ENCODE measurements at places on chromosomes 5 and 9.

DNA sequence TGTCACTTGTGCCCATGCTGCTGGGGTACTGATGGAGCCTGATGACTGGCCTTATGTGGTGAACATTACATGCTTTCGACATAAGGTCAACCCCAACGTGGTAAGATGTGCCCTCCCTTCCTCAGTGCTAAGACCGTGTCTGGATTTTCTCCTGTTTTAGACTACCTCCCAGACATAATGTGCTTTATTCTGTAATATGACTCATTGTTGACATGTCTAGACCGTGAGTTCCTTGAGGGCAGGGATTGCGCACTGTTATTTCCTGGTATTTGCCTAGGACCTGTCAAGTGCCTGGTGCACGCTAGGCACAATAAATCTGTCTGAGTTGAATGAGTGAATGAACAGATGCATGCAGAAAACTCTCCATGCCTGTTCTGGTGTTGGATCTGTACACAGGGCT, 346.0 kb downstream of the KDM4C start:
- no peak for DNase-seq

GRCh38 chr5:131405674-131406073, 141.8 kb downstream of the CDC42SE2 start:
- DNase-seq = no peak

DNA sequence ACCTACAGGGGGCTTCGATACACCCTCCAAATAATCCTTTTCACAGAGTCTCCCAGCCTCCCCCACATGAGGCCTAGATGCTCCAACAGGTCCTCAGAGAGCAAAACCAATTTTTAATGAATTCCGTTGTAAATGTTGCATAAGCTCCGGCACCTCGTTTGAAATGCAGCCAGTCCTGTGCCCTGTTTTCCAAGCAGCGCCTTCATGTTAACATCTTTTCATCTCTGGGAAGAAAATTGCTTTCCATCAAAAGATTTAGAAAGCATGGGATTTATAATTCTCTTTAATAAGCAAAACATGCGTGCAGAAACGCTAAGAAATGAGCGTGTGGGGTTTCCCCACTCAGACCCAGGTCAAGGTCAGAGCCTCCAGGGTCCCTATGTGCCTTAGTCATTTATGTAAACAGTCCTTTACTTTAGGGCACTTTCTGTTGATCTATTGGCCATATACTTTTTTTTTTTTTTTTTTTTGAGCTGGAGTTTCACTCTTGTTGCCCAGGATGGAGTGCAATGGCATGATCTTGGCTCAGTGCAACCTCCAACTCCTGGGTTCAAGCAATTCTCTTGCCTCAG, 177.5 kb upstream of the S1PR3 start:
- DNase-seq = no peak

GRCh38 chr5:131939690-131940345, 5.6 kb downstream of the MEIKIN start:
- no peak for DNase-seq

DNA sequence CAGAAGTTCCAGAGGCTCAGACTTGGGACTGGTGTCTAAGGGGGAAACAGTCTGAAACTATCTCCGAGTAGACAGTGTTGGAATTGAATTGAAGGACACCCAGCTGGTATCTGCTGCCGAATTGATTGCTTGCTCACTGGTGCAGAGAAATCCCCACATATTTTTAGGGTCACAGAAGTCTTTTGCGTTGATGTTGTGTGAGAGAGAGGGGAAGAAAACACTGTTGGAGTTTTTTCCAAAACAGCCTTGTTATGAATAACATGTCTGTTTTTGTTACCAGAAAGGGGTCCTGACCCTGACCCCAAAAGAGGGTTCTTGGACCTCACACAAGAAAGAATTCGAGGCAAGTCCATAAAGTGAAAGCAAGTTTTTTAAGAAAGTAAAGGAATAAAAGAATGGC, 81.3 kb downstream of the ALDH7A1 start:
- no peak for DNase-seq

GRCh38 chr9:108668191-108668937, 187.4 kb downstream of the ACTL7B start:
- no peak for DNase-seq

DNA sequence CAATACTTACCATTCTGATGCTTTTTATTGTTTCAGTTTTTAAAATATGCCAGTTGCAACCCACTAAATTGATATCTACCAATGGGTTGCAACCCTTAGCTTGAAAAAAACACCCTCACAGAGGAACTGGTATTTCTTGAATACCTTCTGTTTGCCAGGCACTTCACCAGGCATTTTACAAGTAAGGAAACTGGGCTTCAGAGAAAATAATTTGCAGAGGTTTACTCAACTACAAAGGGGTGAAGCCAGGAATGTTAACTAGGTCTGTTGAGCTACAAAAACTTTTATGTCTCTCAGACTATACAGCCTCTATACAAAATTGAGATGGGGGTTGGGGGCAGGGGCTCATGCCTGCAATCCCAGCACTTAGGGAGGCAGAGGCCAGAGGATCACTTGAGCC, 65.0 kb downstream of the STX17 start:
- DNase-seq = no peak

DNA sequence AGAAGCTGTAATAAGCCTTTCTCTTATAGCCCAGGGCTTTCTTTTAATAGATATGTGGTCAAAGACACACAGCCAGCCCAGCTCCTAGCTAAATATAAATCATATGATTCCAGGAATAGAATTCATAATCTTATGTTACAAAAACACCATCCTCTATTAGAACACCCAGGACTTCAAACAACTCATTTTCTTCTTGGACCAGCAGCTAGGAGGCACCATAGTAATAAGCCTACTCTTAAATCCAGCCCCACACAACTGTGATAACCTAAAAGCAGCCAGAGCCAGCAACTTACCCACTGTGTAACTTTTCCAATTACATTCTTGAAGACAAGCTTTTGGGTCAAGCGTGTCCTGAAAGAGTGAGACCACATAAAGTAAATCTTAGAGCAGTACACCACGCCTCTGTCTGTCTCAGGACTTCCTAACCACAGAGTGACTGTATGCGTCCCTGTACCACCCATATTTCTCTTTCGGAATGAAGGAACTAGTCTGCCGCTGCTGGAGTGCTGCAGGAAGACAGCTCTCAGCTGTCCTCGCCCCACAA, 223.8 kb downstream of the TLE1 start:
- DNase-seq = no peak

DNA sequence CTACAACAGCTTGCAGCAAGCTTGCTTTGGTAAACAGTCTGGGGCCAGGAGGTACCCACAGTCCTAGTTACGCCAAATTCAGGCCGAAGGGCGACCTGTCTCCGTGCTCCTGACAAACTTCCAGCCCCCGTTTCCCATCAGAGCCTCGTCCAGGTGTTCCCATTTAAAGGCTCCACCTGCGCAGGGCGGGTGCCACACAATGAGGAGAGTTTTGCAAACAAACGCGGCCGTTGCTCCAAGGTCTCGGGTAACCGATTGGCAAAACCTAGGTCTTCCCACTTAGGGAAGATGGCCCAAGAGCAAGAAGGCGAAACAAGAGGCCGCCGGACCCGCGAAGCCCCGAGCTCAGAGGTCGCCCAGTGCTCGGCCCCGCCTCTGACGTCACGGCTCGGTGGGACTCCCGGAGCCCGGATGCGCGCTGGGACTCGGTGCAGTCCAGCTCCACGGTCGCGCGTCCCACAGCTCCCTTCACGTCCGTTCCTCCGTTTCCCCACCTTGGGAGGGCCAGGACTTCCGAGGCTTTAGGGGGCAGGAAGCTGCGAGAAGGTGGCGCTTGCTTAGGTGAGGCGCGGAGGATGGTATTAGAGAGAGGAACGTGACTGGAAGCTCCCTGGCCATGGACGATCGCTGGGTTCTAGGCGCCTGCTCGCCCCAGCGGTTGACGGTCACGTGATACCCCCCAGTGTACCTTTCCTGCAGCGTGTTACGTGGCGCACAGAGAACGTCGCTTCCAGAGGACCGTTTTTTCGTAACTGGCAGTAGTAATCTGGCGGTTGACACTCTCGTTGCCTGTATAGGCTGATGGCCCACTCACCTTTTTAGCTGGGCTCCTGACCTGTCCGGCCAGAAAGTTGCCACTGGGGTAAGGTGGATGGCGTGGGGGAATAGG, 41.8 kb upstream of the KDM4C start:
- DNase-seq = no peak

GRCh38 chr9:91606255-91606995, 182.8 kb upstream of the NFIL3 start:
- DNase-seq = no peak

DNA sequence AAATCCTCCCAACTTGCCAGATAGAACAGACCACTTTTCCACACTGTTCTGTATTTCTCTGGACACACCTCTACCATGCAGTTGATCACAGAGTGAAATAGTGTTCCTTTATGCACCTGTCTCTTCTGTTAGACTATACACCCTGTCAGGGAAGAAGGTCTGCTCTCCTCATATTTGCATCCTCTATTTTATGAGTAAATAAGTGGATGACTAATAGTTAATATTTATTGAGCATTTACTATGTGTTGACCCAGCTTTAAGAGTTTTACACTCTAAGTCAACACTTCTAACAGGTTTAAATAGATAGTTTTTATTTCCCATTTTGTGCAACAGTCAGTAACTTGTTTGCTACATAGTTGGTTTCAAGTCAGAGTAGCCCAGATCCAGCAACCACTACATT, 452.8 kb upstream of the MPDZ start:
- DNase-seq = no peak

- no peak for DNase-seq
Observed at GRCh38 chr9:131700765-131701435, 39.0 kb downstream of the RAPGEF1 start.

GRCh38 chr5:126219616-126220015, 203.6 kb upstream of the GRAMD2B start:
- no peak for DNase-seq

- no peak for DNase-seq
Observed at GRCh38 chr9:3962971-3963642, 336.8 kb downstream of the GLIS3 start.

DNA sequence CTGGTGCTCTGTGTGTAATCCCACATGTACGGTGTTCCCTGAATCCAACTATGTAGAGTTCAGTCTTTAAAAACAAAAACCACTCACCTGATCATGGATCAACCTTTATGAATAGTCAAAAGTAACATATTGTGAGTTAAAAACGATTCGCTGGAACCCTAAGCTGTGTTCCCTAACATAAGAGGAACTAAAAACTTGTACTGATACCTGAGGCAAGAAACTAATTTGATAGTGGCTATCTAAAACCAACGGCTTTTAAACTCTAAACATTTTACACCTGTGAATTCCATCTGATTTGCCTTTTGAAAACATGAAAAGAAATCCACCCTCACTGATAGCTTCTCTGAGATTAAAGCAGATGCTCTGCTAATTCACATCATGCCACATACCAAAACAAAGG, 101.5 kb downstream of the DEPDC1B start:
- DNase-seq = no peak

DNA sequence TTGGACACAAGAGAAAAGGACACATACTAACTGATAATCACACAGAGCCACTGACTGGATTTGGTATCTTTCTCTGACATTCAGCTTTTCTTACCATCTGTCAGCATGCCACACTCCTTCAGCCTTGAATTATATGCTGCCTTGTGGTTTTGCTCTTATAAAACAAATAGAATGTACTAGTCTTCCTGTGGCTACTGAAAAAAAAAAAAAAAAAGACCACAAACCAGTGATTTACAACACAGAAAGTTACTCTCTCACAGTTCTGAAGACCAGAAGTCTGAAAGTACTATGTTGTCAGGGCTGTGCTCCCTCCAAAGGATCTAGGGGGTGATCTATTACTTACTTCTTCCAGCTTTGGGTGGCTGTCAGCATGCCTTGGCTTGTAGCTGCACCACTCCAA, 82.3 kb downstream of the THBS4 start:
- no peak for DNase-seq

- DNase-seq = no peak
Observed at GRCh38 chr5:135993335-135993879, 35.4 kb upstream of the TGFBI start.

DNA sequence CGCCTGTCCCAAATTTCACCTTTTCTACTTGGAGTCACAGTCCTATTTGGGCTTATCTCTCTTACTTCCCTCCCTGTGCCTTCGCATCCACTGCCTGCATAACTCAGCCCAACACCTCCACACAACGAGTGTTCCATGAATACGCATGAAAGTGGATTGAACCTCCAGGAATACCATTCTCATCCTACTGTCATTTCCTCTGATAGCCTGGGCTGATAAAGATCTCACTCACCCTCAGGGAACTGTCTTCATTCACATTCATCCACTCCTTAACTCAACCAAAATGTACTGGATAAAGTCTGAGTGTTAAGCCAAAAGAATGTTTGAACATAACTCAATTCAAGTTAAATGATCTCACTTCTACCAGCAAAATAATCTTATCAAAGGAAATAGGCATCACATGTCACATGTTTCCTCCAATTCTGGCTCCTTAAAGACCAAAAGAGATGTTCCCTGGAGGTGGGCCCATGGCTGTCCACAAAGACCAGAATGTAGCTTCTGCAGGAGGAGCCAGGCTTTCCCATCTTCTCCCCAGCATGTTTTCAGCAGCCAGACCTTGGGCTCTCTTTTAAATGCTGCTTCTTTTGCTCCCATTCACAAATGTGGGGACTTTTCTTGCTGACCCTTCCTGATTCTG, 28.4 kb upstream of the TRIO start:
- no peak for DNase-seq

GRCh38 chr5:33850100-33850594, 41.6 kb downstream of the ADAMTS12 start:
- DNase-seq = no peak

- DNase-seq = no peak
Observed at GRCh38 chr9:95606489-95607350, 89.9 kb upstream of the PTCH1 start.

GRCh38 chr9:131473891-131474290, 28.8 kb upstream of the POMT1 start:
- DNase-seq = no peak

DNA sequence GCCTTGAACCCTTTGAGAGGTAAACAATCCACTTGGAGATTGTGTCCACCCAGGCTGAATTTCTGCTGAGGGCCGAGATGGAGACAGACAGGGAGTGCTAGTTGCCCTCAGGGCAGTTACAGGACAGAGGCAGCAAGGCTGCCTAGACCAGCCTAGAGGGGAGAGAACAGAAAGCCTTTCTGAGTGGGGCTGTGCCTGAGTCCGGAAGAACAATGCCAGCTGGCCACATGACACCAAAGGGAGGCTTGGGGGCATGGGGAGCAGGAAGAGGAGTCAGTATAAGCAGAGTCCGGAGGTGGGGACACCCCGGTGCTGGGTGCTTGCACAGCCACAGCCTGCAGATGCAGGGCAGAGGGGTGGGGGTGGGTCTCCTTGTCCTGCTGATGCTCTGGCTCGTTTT, 145.7 kb downstream of the CFAP90 start:
- no peak for DNase-seq

DNA sequence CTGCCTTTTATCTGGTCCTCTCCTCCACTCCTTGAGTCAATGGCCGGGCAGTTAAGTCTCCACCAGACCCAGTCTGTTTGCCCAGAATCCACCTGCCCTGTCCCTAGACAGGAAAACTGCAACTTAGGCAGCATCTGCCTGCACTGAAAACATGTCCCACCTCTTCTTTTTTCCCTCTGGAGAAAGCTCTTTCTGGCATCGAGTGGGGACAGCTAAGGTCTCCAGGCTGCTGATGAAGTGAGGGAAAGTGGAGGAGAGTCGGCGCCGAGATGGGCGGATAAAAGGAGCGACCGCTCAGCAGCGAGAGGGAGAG, 243 bp upstream of the SHISAL2B start:
- DNase-seq = no peak

All from NCI-H187 treated with DMSO at 0.1 percent for 48 hours (cell line).